Activated CD4-positive, alpha-beta T cell treated with anti-CD3 and anti-CD28 coated beads, Interleukin-10, Interleukin-2, amounts not matched to agents 100 ng/mL and 50 ng/mL, durations not matched to agents 16 hours and 8 hours (primary cell): ENCODE measurements at places on chromosomes 7 and 10.

DNA sequence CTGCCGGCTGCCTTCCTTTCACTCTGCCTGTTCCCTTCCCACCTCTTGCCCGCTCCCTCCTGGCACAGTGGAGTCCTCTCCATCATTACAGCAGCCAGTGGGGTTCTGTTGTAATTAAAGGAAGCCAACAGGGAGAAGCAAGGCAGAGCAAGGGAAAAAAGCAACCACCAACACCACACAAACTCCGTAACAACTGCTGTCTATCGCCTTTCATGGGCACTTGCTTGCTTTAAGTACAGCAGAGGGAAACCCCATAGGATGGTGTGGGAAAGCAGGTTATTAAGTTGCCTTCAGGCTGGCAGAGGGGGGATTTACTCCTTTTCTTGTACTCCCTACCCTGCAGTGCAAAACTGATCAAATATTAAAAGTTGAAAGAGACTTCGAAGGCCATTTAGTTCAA lies 22.0 kb downstream of the SORCS3 start:
- DNase-seq: no peak

- DNase-seq: no peak
Measured at GRCh38 chr10:106424054-106424453, 740.5 kb downstream of the SORCS1 start.

- no peak for DNase-seq
Measured at GRCh38 chr7:144416341-144416740, 12.8 kb upstream of the NOBOX start.

GRCh38 chr10:29499993-29500537 lies 134.7 kb downstream of the SVIL start:
- no peak for DNase-seq

DNA sequence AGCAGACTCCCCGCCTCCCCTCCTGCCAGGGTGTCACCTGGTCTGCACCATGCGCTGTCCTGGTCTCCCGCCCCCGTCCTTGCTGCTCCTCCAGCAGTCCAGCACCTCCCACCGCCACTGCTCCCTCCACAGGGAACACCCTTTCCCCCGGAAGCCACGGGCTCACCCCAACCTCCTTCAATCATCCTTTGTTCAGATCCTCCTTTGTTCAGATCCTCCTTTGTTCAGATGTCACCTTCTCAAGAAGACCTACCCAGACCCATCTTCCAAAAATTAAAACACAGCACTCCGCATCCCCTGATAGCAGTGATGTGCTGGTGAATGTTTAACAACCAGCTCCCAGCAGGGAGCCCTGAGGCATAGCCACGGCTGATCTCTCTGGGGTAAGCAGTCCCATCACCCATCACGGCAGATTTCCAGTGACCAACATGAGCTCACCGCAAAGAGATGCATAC lies 237.7 kb downstream of the USP6NL start:
- no peak for DNase-seq

- no peak for DNase-seq
Measured at GRCh38 chr7:149498811-149499210, 1.2 kb upstream of the ZNF746 start.

- DNase-seq: peak; percentile 50
Measured at GRCh38 chr7:87797798-87798403, 78.3 kb downstream of the SLC25A40 start.
